Ovary (tissue), 10 donors: ENCODE measurements at places on chromosomes 3 and 15. TPM values are rescaled to one million over a fixed set of nuclear protein-coding genes. Genes with fewer than 3 reads are reported as not detected.

Gene STAB1
- polyA plus RNA-seq: 50.7 TPM

Gene RPLP1
- polyA plus RNA-seq: 175 TPM

Gene NANOGP8
- polyA plus RNA-seq: 0.33 TPM

Gene SLC22A13
- not detected for polyA plus RNA-seq

Gene REC114
- polyA plus RNA-seq: not detected

Gene OXTR
- 5.0 TPM for polyA plus RNA-seq

Gene CDCP1
- polyA plus RNA-seq: 1.4 TPM

Gene ACSBG1
- 0.30 TPM for polyA plus RNA-seq

Gene TMOD3
- 9.4 TPM for polyA plus RNA-seq

Gene SHC4
- polyA plus RNA-seq: 0.38 TPM
